Left colon (tissue), 2 donors: ENCODE measurements at places on chromosomes 4 and X. TPM values are rescaled to one million over a fixed set of nuclear protein-coding genes. Genes with fewer than 3 reads are reported as not detected.
A peak's percentile ranks its signal among the peaks of the same experiment; 100 is the strongest.

- DNase-seq: no peak
Observed at GRCh38 chrX:17580539-17581152, 156.6 kb upstream of the SCML1 start.

- DNase-seq: peak; percentile 33
Observed at GRCh38 chr4:73452953-73453700, 17.1 kb downstream of the AFP start.

- DNase-seq: no peak
Observed at GRCh38 chr4:8303485-8304281, 34.1 kb downstream of the HTRA3 start.

DNA sequence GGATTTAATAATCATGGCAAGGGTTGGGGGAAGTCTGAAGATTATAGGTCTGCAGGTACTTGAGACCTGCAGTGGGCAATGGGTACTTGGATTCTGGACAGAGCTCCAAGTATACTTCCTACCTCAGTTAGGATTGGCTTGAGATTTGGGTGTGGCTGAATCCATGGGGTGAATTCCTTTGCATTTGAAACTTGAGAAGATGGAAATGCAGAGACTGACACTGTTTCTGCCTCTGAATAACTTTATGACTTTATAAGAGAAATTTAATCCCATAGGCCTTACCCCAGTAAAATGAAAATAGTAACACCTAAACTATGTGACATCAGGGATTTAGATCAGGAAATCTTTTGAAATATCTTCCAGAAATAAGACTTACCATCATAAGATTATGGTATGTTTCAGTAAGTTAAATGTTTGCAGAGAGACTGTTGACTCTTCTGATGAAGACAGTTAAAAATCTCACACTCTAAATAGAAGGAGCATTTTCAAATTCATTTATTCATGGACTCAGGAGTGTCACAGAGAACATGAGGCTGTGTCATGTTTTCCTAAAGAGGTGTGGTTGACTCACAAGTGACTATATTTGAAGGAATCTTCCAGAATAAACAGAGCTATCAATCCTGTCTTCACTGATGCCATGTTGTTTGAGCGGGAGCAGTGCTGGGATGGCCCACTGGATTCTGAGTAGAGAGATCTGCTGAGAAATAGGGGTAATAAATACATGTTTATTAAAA is 513.5 kb upstream of the NR3C2 start:
- DNase-seq: no peak

DNA sequence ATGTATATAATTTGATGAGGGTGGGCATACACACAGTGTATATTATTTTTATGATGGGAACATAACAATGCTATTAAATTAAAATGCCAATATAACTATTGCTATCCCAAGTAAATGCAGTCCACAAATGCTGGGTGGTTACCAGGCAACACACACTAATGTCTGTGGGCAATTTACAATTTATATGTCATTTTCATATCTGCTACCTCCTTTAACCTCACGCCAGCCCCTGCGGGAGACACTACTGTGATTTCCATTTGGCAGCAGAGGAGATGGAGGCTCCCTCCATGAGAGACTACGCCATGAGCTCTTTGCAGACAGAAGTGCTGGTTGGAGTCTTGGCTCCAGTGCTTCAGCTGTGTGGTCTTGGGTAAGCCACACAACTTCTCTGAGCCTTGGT is 87.9 kb downstream of the PPP2R2C start:
- no peak for DNase-seq

DNA sequence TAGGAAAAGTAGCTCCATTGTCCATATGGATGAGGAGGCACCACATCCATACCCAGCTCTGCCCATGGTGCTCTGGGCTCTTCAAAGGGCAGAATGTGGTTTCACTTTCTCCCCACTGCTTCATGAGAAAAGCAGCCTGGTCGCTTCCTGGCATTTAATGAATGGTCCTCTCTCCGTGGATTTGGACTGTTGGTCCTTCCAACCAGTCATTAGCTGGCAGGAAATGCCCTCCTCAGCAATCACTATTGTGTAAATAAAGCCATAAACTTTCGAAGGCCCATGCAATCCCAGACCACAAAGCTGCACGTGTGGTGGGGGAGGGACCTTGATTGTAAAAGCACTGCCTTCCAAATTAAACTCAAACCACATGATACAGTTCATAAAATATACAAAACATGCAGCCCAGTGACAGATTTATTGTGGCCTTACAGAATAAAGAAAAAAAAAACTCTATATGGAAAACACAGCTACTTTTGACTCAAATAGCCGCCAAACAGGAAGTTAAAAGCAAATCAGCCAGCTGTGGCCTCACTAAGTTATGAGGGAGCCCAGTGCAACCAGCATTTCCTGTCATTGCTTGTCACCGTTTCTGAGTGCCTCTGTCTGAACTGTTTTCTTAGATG is 8.1 kb downstream of the MBNL3 start:
- DNase-seq: peak; percentile 64

- no peak for DNase-seq
Observed at GRCh38 chr4:168674866-168675265, 178.0 kb downstream of the PALLD start.

DNA sequence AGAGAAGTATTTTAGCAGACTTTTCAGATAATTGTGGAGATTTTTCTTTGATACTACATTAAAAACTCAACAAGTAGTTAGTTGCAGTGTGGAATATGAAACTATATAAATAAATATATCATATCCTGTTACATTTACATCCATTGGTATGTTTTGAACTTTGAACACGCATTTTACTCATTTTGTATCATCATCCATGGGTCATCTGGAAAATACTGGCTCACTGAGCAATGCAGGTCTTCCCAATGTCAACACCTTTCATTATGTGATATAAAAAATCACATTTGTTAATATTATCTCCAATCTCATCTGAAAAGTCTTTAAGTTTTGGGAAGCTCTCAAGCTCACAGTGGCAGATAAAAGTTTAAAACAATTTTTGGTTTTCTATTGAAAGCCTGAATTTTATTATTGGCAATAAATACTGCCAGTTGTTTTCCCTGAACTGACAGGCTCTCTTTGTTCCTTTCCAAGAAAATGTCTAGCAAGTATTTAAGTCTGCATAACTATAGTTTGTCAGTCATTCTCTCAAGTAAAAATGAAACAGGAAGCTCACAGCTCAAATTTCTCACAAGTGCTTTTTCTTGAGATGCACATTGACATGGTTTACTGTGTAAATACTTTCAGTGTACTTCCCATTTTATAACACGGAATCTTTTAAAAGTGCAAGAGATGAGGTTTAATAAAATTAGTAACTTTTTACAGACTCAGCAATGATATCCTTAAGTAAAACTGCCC is 183.5 kb upstream of the GPC4 start:
- DNase-seq: no peak

DNA sequence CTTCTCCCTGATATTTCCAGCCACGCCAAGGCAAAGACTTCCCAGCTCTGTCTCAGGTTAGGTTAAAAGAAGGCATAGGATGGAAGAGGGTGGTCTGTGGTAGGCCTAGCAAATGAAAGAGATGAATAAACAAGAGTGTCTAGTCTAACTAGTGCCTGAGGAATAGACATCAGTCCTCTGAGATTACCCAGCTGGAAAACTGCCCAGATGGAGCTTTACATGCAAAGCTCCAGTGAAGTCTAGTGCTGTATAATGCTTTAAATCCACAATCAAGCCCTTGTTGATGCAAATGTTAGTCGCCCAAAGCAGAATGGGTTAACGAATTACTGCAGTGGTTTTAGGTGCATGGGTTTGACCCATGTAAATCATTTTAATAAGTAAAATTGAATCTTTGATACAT is 24.8 kb upstream of the GUCY1B1 start:
- DNase-seq: no peak

DNA sequence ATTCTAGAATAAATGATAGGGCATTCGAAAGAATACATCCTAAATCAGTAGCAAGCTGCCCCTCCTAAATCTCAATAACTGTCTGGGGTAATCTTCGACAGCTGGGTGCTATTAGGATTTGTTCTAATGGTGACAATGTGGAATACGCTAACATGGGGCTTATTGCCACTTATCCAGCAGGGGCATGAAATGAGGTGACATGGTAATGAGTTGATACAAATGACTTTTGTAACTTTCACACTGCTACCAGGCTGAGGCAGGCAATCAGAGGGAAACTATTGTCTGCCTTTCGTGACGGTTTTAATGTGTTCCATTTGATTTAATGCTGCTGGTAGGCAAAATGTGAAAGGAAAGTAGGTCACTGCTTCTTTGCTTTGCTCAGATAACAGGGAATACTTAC is 1047.4 kb upstream of the PABPC4L start:
- no peak for DNase-seq

DNA sequence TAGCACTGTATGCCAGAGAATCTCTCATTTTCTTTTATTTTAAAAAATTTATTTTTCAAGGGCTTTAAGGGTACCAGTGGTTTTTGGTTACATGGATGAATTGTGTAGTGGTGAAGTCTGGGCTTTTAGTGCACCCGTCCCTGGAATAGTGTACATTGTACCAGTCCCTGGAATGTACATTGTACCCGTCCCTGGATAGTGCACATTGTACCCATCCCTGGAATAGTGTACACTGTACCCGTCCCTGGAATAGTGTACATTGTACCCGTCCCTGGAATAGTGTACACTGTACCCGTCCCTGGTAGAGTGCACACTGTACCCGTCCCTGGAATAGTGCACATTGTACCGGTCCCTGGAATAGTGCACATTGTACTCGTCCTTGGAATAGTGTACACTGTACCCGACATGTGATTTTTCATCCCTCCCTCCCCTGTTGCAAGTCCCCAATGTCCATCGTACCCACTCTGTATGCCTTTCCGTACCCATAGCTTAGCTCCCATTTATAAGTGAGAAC is 56.1 kb upstream of the HELT start:
- DNase-seq: no peak

GRCh38 chrX:106178826-106179225 is 10.7 kb downstream of the PWWP3B start:
- DNase-seq: no peak

GRCh38 chr4:185657183-185657582 is 121.9 kb upstream of the PDLIM3 start:
- DNase-seq: no peak

GRCh38 chrX:49276671-49277534 is 7.3 kb downstream of the PPP1R3F start:
- no peak for DNase-seq

GRCh38 chrX:78754917-78755316 is 7.4 kb downstream of the LPAR4 start:
- no peak for DNase-seq

GRCh38 chr4:7518871-7519637 is 84.3 kb upstream of the PSAPL1 start:
- DNase-seq: no peak

GRCh38 chr4:8910822-8911315 is 39.2 kb upstream of the HMX1 start:
- DNase-seq: no peak

DNA sequence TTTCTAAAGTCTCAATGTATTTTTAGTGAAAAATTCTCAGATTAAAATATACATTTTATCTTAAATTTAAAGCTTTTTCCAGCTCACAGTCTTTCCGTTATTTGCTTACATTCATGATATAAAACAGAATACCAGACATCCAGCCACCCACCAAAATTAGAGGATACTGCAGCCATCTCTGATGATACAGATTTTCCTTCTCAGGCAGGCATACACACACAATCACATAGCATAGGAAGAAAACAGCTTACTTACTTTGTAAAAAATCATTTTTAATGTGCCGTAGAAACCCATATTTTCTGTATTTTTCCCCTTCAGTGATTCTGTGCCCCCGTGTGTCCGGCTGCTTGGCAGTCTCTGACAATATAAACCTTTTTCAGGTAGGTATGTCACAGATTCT is 183.7 kb downstream of the FBXW7 start:
- no peak for DNase-seq

GRCh38 chr4:42570221-42570620 is 86.7 kb downstream of the ATP8A1 start:
- no peak for DNase-seq

DNA sequence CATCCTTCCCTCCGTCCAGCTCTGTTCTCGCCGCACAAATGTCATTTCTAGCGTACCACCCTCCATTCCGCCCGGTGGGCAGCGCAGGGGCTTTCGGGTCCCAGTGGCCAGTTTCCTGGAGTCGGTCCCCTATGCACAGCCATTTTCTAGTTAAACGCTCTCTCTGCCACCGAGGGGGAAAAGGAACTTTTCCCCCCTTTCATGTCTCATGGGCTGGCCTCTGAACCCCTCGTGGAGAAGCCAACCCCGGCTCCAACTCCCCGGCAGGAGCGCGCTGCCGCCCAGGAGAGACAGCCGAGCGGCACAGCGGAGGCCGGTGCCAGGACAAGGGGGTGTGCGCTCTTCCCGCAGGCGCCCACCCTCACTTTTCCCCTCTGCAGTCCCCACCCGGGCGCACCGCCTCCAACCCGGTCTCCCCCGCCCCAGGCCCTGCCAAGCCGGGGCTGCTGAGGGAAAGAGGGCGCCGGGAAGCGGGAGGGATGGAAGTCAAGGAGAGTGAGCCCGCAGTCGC is 662 bp downstream of the APBB2 start:
- no peak for DNase-seq

Gene DGAT2L6
- total RNA-seq: not detected

Gene SSX1
- total RNA-seq: not detected

Gene EGF
- total RNA-seq: 2.1 TPM

Gene HSFX1
- 1.0 TPM for total RNA-seq

Gene SLITRK4
- 0.28 TPM for total RNA-seq

Gene DDX53
- not detected for total RNA-seq

Gene MAOB
- 12.3 TPM for total RNA-seq

Gene RAB9B
- 1.3 TPM for total RNA-seq

Gene SSX2B
- not detected for total RNA-seq

Gene PNMA3
- 0.15 TPM for total RNA-seq

Gene ENAM
- total RNA-seq: not detected

Gene MGAT4D
- not detected for total RNA-seq

Gene DHRSX
- total RNA-seq: 38.1 TPM

Gene ASIC5
- not detected for total RNA-seq

Gene PPARGC1A
- 92.4 TPM for total RNA-seq

Gene ARHGAP24
- 6.0 TPM for total RNA-seq
